ENCODE measurements at places on chromosomes 7 and 10. TPM values are rescaled to one million over a fixed set of nuclear protein-coding genes. Genes with fewer than 3 reads are reported as not detected.

Gene LIPM
- polyA plus RNA-seq: not detected

GRCh38 chr10:96591946-96592345 is 5.1 kb upstream of the TM9SF3 start:
- no peak for DNase-seq

Gene HOXA7
- polyA plus RNA-seq: 32.1 TPM

Gene CSGALNACT2
- polyA plus RNA-seq: 18.1 TPM

GRCh38 chr7:135661311-135662122 is 797 bp upstream of the STMP1 start:
- no peak for DNase-seq

DNA sequence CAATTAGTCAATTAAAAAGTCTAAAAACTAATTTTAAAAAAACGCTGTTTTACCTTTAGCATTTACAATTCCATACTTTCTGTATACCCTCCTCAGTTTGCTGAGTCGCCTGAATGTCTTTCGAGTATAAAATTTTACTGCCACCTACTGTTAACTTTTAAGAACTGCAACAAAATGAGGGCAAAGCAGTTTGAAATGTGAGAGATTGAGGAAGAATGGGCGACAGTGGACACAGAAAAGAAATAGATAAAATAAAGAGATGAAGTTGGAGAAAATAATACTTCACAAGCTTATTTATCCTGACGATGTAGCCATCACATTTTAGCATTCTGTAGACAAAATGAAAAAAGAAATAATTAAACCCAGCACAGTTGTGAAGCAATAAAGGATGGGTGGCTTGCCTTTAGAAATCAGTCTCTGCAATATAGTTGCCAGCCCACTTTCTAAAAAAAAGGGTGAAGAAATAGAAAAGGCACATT is 110.8 kb upstream of the PTN start:
- no peak for DNase-seq

GRCh38 chr10:22321924-22322640 is 1.2 kb downstream of the BMI1 start:
- DNase-seq: no peak

- no peak for DNase-seq
These were observed 64.5 kb upstream of the C10orf90 start for GRCh38 chr10:126734967-126735366.

DNA sequence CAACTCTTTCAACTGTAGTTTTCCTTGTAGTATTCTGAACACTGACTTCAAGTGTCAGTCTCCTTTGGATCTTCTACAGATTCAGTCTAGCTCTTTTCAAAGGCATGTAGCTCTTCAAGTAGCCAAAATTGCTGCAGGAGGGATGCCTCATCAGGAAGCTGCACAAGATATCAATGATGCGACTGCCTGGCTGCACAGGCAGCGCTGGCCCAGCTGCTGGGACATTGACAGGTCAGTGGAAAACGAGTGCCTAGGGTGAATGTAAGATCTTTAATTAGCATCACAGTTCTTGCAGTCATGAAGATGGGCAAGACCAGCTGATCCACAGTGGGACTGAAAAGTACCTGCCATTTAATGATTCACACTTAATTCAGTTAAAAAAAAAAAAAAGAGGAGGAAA is 167.6 kb downstream of the ANK3 start:
- no peak for DNase-seq

GRCh38 chr10:22245567-22245966 is 27.8 kb upstream of the EBLN1 start:
- no peak for DNase-seq

- no peak for DNase-seq
These were observed 438.1 kb downstream of the SUGCT start for GRCh38 chr7:40572810-40573465.

GRCh38 chr10:102231357-102232318 is 5.5 kb downstream of the ELOVL3 start:
- no peak for DNase-seq

DNA sequence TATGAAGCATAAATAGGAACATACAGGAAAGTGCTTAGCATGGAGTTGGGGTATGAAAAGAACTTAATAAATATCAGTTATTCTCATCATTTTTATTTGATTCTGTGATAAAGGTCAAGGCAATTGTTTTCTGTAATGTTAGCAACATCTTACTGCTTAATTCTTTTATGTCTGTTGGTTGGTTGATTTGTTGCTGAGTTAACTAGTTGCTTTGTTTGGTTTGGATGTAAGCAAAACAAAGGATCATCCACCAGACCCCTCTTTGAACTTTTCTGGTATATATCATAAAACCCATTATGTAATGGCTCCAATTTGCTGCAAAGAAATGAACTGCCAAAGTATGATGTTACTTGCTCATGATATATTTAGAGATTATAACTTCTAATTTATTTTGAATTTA is 44.5 kb downstream of the CH25H start:
- DNase-seq: peak; percentile 7

Gene VWA2
- polyA plus RNA-seq: 1.9 TPM

Gene SORBS1
- polyA plus RNA-seq: 26.6 TPM

Gene SFTPA1
- not detected for polyA plus RNA-seq

Gene GATA3
- polyA plus RNA-seq: 119 TPM

Gene HNRNPH3
- 370 TPM for polyA plus RNA-seq

DNA sequence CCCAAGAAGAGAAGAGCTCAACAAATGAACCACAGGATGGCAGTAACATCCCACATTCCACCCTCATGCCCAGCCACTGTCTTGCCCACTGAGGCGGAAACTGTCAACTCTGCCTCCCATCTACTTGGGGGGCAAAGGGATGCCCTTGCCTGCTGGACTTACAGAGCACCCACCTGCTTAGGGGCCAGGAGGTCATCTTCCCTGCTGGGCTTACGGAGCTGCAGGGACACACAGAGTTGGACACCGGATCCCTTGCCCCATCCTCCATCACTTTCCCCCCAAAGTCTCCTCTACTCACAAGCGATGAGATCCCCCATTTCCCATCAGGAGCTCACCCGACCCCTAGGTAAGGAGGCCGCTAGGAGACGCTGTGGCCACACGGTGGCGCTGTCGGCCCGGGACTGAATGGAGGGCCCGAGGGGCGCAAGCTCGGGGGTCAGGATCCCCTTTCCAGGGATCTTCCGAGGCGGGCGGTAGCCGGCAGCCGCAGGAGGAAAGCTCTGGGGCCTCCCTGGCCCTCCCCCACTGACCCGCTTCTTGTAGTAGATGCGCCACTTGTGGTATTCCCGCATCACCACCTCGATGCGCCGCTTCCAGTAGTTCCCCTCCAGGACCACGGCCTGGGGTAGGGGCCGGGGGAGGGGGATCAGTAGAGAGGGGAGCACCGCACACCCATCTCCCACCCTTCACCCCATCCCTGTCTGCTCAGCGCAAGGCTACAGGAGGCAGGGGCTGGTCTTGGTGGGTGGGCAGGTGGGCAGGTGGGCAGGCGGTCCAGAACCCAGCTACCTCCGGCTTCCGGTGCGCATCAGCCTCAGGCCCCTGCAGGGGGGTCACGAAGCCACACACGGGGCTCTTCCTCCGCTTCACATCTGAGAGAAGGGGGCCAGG is 17.3 kb downstream of the MLXIPL start:
- no peak for DNase-seq

DNA sequence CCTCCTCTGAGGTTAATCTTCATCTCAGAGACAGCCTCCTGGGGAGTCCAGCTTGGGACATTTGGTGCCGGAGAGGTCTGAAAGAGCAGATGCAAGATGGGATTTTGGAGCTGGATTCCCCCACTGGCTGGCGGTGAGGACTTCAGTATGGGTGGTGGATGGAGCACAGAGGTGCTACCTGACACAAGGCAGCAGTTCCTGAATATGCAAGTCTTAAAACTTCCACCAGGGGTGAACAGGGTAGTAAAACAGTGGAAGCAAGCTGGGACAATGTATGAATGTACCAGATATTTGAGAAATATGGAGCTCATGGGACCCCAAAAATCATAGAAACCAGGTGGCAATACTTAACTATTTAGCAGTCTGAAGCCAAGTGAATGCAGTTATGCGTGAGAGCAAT is 4.8 kb upstream of the TAF3 start:
- no peak for DNase-seq

DNA sequence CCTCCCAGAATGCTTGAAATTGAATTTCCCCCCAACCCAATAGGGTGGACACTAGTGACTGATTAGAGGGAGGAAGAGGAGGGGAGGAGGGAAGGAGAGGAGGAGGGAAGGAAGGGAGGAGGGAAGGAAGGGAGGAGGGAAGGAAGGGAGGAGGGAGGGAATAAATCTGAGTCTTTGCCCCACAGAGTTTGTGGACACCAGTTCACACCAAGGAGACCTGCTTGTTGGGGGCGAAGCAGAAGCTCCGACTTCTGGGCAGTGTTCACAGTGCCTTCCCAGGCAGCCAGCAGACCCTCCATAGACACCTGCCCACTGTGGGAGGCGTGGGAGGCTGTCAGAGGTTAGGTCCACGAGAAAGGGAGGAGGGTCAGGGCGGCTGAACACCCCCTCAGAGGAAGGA is 44.8 kb downstream of the PRKAG2 start:
- DNase-seq: no peak

DNA sequence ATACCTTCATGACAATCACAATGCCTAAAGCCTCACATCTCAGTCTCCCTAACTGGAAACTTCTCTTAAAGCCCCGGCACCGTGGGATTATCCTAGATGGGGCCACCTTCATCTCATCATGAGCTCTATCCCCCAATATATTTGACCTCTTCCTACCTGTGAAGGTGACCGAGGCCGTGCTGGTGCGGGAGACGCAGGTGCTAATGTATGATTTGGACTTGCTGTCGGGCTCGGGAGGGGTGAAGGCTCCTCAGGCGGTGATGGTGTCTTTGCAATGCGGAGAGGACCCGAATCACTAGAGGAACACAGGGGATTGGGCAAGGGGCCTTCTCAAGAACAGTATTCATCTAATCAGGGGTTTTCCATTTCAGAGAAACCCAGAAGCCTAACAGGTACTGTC is 168.4 kb downstream of the AMPH start:
- no peak for DNase-seq

DNA sequence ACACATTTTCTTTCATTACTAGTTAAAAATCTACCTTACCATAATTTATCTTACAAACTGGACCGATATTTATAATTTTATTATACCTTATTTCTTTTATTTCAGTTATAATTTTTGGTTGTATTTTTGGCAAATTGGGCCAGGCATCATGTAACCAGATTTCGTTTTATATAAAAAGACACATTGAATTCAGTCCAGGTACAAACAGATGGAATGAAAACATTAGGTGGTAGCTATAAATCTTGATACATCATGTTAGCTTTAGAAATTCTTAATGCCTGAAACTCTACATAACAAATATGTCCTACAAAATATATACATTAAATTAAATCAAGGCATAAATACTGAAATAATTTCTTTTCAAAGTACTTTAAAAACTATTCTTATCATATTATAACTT is 73.1 kb downstream of the SLC13A1 start:
- DNase-seq: no peak

Gene MKI67
- 49.9 TPM for polyA plus RNA-seq

DNA sequence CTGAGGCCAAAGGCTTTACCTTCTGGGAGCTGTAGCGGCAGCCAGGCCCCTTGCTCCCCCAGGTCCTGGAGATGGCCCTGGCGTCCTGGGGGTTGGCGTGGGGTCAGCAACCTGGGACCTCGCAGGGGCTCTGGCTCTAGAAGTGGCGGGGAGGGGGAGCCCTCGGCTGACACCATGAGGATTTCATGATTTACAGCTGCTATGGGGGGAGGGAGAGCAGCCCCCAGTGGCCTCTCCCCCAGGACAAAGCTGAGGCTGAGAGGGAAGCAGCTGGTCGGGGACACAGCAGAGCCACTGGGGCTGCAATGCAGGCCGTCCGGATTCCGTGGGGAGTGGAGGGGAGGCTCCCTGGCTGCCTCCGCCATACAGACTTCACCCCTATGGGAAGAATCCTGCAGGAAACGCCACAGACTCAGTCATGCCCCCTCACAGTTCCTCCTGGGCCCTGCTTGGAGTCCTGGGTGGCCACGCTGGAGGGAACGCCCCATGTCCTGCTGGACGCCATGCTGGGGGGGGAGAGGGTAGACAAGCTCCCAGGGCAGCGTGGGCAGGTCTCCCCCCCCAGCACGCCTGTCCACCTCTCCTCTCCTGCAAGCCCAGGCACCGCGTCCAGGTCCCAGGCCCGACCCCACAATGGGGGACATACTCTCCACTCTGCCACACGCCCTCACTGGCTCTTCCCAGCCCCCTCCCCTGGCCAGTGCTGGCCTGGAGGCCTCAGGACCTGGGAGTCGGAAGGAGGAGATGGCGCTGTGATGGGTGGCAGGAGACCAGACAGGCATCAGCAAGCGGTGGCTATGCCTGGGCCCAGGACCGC is 243.6 kb downstream of the ELFN1 start:
- DNase-seq: no peak

Gene NRCAM
- 20.8 TPM for polyA plus RNA-seq

GRCh38 chr7:35848725-35849124 is 47.9 kb downstream of the SEPTIN7 start:
- no peak for DNase-seq

Data from right renal pelvis (tissue), 4 donors.